Suppressor macrophage treated with lipopolysaccharide for 1 hour (primary cell): ENCODE measurements at places on chromosomes 7 and 10.

DNA sequence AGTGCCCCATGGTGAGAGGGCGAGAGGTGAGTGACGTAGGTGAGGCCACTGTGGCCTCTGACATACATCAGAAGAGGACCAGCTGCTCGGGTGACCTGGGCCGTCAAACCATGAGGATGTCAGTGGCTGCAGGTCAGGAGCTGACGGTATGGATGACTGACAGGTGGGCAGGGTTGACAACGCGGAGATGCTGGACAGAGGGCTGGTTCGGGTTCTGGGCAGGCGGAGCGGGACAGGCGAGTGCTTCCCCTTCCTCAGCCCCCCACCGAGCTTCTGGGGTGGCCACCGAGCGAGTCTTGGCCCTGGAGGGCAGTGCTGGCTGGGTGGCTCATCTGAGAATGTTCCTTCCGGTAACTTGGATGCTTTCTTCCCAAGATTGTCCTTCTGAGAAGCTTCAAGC, 91.8 kb downstream of the ACTR3B start:
- DNase-seq, result no peak

DNA sequence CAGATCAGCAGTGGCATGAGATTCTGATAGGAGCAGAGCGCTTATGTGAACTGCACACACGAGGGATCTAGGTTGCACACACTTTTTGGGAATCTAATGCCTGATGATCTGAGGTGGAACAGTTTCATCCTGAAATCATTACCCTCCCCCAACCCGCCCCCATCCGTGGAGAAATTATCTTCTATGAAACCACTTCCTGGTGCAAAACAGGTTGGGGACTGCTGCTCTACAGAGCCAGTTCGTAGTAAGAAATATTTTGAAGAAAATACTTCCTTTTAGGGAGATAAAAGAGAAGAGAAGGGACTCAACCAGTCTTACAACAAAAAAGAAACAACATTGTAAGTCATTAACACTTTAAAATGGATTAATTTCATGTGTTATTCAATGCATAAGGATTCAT, 1308.2 kb downstream of the GATA3 start:
- no peak for DNase-seq

- DNase-seq, result no peak
These were observed 24.5 kb downstream of the FAM171A1 start for GRCh38 chr10:15346440-15347141.

DNA sequence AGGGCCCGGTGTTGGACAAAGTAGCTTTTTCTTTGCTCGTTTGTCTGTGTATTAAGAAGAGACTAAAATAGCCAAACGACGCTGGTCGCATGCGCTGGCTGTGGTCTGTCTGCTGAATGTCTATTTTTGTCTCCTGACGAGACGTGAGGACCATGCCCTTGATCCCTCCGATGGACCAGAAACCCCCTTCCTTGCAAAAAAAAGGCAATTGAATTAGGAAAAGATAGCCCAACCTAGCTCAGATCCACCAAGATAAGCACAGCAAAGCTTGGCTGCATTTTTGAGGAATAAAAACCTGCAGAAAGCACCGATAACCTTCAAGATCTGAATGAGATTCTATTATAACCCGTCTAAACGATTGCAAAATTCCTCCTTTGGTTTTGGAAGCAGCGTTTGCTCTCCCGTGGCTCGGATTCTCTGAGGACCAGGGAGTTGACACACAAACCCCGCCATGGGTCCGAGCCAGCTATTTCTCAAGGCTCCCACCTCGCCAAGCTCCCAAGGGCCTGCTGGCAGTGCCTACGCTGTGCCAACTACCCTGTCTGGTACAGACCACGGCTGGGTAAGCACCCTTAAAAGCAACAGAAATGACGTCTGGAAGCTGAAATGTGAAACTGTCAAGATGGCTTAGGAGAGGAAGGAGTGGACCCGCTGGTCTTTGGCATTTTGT, 17.7 kb upstream of the TTYH3 start:
- DNase-seq, result peak; percentile 37

DNA sequence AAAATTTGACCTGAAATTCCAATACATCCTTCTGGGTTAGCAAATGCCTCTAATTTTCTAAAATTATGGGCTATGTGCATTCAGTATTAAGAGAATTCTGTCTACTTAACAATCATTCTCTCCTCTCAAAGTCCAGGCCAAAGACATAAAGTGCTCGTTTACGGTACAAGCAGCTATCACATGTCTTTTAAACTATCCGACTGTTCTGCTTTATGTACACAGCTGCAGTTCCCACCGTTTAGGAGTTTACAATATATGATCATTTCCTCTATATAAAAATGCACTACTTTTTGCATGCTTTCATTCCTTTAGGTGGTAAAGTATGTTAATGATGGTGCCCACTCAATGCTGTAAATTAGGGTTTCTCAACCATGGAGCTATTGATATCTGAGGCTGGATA, 34.0 kb downstream of the CDK6 start:
- DNase-seq, result no peak

- DNase-seq, result no peak
These were observed 26.8 kb upstream of the EGR2 start for GRCh38 chr10:62842983-62843382.

GRCh38 chr10:30396698-30397097, 37.3 kb upstream of the MAP3K8 start:
- DNase-seq, result peak; percentile 39

DNA sequence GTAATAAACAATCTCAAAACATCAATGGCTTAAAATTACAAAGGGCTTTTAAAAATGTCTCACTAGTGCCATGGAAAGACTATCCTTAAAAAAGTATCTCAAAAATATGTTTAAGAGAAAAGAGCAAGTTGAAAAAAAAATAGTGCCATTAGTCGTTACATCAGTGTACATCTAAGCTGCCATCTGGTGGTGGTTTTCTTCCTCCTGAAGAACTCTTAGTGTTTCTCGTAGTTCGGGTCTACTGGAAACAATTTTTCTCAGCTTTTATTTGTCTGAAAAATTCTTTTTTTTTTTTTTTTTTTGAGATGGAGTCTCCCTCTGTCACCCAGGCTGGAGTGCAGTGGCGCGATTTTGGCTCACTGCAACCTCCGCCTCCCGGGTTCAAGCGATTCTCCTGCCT, 5.9 kb upstream of the GARIN1A start:
- peak; percentile 24 for DNase-seq

GRCh38 chr10:72852508-72852907, 41.0 kb upstream of the OIT3 start:
- peak; percentile 31 for DNase-seq

GRCh38 chr7:44472843-44473242, 17.6 kb downstream of the NUDCD3 start:
- DNase-seq, result no peak

DNA sequence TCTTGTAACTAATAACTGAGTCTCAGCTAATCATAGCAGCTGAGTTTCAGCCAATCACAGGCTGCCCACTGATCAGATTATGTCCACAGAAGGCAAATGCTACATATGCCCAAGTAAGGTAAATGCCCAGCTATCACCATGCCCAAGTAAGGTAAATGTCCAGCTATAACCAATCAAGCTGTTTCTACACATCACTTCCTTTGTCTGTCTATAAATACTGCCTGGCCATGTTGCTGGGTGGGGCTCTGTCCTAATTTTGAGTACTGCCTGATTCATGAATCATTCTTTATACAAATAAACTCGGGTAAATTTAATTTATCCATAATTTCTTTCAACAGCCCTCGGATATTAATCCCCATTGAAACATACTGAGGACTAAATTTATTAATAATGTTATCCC, 312.4 kb downstream of the CACNA2D1 start:
- DNase-seq, result no peak

DNA sequence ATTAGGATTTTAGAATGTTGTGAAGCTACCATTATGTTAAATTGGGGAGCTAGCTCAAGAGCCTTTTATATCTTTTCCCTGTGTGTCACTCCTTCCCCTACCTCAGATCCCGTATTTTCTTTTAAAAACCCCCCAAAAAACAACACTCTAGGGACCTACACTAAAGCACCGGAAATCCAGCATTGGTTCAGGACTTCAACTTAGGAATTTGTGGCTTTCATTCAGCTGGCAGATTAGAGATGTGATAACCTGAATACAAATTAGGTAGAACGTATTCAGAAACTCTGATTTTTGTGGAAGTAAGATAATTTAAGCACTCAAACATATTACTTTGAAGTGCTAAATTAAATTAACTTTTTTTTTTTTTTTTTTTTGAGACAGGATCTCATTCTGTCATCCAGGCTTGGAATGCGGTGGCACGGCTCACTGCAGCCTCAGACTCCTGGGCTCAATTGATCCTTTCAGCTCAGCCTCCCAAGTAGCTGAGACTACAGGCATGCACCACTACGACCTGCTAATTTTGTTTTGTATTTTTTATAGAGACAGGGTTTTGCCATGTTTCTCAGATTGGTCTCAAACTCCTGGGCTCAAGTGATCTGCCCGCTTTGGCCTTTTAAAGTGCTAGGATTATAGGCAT, 6.8 kb downstream of the TBC1D12 start:
- no peak for DNase-seq

DNA sequence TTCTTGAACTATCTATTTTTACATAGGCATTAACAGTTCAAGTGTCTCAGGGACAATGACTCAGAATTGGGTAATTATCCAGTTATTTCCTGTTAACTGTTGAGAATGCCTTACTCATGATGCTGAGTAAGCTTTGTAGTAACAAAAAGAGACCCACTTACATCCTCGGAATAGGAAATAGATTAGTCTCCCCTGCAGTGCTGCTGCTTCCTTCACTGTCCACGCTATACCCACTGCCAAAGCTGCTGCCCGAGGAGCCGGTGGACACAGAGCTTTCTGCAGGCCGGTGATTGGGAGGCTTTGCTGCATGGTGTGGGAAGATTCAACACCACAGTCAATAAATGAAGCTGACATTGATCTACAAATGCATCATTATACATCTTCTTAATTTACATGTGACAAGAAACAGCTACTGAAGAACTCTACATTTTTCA, 357.1 kb downstream of the PCLO start:
- DNase-seq, result peak; percentile 43

GRCh38 chr10:44198096-44198779, 186.7 kb downstream of the CXCL12 start:
- no peak for DNase-seq

- DNase-seq, result peak; percentile 47
These were observed 7.1 kb downstream of the SHH start for GRCh38 chr7:155804897-155805825.

DNA sequence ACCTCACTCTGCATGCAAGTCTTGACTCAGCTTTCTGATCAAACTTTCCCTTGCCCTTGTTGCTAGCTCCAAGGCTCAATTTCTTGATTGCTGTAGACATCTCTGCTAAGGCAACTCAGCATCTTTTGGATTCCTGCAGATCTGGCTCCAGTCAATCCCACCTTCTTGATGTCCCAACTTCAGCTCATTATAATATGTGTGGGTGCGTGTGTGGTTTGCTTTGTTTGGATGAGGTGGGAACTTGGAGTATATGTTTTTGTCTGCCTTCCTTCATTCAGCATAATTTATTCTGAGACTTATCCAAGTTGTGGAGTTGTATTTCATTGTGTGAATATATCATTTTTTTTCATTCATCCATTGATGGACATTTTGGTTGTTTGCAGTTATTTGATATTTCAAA, 364.8 kb upstream of the IGFBP3 start:
- no peak for DNase-seq
